ENCODE measurements at places on chromosomes 1 and 21. TPM values are rescaled to one million over a fixed set of nuclear protein-coding genes. Genes with fewer than 3 reads are reported as not detected.

DNA sequence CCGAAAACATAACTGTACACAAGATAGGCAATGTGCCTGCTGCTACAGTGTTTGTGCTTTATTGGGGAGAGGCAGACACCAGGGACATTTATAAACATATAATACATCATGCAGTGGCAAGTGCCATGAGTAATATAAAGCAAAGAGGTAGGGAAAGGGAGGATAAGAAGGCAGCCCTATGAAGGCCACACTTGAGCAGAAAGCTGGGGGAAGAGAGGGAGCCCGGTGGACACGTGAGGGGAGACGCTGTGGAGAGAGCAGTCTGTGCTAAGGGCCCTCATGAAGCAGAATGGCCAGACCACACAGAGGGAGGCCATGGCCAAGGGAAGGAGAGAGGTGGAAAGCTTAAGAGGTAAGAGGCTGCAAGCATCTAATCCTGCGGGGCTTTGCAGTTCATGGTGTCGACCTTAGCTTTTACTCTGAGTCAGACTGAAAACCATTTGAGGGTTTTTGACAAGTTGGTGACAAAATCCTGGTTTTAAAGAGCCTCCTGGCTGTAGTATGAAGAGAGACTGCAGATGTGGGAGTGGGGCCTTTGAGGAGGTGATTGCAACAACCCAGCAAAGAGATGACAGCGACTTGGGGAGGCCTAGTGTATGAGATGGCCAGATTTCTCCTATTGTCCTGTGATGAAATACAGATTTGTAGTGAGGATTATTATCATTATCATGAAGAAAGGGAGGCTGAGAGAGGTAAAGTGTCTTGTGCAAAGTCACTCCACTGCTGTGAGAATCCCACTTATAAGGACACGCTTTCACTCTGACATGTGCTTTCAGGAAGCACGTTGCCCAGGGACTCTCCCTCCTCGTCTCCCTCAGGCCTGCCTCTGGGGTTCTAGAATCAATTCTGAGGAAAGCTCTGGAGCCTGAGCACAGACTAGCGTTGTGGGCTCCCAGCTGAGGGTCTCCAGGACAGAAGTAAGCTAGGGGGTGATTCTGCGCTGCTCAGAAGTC is 192.9 kb downstream of the RHOU start:
- no peak for DNase-seq

GRCh38 chr1:210250998-210251679 is 18.5 kb downstream of the SERTAD4 start:
- no peak for DNase-seq

The TARBP1 gene
- total RNA-seq: 33.8 TPM

The ATP6V1G3 gene
- not detected for total RNA-seq

GRCh38 chr1:54125386-54126070 is 27.3 kb downstream of the CDCP2 start:
- DNase-seq: no peak

DNA sequence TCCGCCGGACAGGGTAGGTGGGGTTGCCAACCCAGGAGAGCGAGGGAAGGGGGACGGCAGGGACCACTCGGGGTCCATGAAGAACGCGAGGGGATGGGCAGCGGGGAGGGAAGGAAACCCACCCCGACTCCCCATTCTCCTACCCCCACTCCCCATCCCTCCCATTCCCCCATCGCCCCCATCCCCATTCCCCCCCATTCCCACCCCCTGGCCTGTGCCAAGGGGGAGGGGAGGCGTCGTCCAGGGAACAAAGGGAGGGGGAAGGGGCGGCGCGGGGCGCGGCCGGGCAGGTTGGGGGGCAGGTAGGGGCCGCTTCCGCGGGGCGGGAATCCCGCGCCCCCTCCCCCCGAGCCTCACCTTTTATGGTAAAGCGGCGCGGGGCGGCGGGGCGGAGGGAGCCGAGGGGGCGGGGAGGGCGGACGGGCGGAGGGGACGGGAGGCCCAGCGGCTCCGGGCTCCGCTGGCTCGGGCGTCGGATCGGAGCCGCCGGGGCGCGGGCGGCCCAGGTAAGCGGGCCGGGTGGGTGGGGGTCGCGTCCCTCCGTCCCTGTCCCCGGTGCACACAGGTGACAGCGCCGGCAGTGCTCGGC is at the start of gene FBLIM1:
TSS of gene FBLIM1 (plus strand) at position 453 of the 589 bp plus-strand sequence. CDS start 6,189 bp downstream, outside the sequence.
- no peak for DNase-seq

The MX2 gene
- 97.2 TPM for total RNA-seq

DNA sequence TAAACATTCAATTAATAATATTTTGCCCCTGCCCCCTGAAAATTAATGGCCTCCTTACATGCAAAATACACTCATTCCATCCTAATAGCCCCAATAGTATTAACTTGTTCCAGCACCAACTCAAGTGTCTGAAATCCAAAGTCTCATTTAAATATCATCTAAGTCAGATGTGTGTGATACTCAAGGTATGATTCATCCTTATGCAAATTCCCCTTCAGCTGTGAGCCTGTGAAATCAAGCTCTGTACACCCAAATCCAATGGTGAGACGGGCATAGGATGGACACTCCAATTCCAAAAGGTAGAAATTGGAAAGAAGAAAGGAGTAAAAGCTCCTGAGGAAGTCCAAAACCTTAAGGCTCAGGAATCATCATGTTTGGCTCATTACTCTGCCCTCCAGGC is 83.5 kb downstream of the HHAT start:
- DNase-seq: no peak

The LPAR3 gene
- total RNA-seq: 1.9 TPM

DNA sequence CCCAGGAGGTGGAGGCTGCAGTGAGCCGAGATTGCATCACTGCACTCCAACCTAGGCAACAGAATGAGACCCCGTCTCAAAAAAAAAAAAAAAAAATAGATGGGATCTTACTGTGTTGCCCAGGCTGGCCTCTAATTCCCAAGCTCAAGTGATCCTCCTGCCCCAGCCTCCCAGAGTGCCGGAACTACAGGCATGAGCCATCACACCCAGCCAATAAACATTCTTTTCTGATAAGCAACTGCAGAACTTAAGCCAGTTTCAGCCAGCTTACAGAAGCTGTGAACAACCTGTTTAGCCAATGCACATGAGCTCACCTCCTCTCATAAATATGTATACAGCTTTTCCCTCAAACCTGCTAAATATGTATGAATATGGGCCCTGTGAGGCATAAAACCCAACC is 3.1 kb upstream of the MIIP start:
- no peak for DNase-seq

DNA sequence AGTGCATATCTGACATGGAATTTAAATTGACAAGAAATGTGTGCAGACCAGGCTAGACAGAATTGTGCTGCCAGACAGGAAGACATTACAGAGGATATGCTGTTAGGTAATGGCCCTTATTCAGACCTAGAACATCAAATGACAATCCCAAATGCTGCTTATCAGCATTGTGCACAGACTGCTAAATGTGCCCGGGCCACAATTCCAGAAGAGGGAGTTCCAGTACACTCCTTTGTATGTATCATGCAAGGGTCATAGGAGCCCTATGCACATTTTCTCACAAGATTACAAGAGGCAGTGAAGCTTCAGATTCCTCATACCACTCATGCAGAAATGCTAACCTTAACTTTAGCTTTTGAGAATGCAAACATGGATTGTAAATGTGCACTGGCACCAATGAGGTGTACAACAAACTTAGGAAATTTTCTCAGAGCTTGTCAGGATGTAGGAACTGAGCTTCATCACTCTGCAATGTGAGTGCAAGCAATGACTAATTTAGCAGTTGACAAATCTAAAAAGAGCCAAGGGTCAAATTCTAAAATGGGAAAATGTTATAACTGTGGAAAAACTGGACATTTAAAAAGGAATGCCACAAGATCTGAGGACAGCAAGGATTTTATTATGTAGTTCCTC is 273.5 kb downstream of the COL11A1 start:
- DNase-seq: no peak

GRCh38 chr1:205211839-205212536 is 486 bp upstream of the DSTYK start:
- DNase-seq: no peak

DNA sequence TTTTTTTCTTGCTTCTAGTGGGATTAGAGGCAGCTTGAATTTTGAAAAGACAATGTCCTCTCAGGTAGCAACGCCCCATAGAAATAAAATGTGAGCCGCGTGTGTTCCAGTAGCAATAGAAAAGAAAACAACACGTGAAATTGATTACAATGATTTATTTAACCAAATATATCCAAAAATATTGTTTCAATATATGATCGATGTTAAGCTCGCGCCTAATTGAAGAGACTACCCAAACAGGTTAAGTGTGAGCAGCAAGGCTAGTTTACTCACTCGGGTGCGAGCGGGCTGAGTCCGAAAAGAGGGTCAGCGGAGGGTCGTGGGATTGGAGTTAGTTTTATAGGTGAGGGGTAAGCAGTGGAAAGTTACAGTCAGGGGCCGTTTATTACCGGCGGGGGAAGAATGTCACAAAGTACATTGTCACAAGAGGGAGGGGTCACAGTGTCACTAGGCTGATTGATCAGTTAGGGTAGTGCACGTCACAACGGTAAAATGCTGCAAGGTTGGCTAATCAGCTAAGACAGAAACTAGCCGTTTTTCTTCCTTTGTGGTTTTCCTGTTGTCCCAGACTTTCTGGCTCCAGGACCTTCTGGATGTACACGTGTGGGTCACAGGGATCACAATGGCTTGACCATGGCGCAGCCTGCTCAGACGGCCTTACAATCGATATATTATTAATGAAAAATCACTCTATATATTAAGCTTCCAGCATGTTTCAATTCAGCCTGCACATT is 697 bp upstream of the ZNF670 start:
- DNase-seq: no peak

DNA sequence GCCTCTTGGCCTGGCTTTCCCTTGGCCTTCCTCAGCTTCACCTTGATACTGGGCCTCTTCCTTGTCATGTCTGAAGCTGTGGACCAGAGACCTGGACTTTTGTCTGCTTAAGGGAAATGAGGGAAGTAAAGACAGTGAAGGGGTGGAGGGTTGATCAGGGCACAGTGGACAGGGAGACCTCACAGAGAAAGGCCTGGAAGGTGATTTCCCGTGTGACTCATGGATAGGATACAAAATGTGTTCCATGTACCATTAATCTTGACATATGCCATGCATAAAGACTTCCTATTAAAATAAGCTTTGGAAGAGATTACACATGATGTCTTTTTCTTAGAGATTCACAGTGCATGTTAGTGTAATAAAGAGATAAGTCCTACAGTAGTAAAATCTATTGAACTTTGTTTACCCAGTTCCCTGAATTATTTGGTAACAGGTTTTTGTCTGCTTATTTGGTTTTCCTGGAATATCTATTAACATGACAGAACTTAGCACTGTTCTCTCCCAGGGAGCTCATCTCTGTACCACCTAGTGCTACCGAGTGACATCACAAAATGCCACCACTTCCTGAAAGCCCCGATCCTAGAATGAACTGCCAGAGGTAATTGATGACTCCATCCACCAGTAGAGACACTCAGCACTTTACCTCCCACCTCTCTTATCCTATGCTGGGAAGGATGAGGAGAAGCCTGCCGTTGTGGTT is 22.2 kb downstream of the UBE2T start:
- DNase-seq: no peak

The ANXA9 gene
- 0.15 TPM for total RNA-seq

GRCh38 chr1:27887215-27888021 is 15.1 kb downstream of the THEMIS2 start:
- no peak for DNase-seq

GRCh38 chr1:17569200-17570139 is 30.0 kb downstream of the ARHGEF10L start:
- DNase-seq: no peak

The CR2 gene
- 2.1 TPM for total RNA-seq

DNA sequence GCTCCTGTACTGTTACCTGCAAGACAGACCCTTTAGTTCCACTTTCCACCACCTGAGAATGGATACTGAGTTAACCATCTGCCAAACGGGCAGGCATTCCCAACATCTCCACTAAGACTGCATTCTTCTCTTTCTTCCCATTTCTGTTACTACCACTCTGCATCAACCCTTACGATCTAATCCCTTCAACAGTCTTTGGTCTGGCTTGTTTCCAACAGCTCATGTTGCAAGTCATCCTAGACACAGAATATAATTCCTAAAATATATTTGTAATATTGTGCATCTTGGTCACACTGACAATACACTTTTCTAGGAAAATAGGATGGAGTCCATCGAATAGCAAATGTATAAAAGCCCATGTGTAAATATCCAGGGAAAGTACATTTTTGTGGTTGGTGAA is 166.7 kb downstream of the SIPA1L2 start:
- DNase-seq: no peak

DNA sequence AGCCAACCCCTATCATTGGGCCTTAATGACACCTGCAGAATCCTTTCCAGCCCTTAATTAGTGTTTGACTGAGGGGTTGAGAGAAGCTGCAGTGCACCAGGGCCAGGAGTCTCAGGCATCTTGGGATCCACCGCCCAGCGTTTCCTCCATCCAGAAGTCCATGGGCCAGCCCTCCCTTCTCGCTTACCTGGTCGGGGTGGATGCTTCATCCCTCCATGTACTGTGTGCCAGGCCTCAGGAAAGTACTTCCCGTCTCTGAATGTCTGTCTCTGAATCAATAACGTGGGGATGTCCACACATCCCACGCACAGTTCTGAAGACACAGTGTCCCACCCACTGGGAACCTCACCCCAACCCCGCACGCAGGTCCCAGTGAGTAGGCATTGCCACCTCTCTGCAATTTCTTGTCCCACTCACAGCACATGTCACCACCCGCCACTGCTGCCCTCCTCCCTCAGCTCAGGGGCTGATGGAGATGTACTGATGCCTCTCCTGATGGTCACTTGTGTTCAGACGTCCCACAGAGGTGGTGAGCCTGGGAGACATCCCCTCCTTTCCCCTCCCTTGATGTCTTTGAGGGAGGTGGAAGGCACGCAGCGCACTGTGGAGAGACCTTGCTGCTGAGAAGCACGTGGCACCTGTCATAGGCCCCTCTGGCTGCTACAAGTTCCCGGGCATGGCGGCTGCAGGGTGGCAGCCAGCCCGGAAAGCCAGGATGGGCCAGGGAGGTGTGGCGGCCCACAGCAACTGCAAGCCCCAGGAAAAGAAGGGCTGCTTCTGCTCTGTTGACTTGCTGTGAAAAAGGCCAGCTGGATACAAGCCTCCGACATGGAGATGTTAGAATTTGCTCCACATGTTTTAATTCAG is 29.4 kb upstream of the PRSS38 start:
- DNase-seq: no peak

The LRRC71 gene
- not detected for total RNA-seq

Data from T-helper 17 cell (primary cell).